ENCODE measurements at places on chromosomes 11 and 22.

DNA sequence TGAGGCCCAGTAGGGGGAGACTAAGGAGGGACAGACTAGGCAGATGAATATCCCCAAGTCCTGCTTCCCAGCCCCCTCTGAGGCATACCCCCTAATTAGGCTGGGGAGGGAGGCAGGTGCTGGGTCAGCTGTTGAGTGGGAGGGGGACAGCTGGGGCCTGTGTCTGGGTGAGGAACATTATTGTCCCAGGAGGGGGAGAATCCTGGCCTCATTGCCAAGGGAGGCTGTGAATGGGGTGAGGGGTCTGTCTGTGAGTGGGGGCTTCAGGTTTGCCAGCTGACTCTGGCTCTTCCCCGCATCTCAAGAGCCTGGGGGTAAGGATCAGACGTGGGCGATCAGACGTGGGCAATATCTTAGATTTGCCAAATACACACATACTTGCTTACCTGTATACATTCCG, 2.1 kb downstream of the INPPL1 start:
- no peak for DNase-seq

DNA sequence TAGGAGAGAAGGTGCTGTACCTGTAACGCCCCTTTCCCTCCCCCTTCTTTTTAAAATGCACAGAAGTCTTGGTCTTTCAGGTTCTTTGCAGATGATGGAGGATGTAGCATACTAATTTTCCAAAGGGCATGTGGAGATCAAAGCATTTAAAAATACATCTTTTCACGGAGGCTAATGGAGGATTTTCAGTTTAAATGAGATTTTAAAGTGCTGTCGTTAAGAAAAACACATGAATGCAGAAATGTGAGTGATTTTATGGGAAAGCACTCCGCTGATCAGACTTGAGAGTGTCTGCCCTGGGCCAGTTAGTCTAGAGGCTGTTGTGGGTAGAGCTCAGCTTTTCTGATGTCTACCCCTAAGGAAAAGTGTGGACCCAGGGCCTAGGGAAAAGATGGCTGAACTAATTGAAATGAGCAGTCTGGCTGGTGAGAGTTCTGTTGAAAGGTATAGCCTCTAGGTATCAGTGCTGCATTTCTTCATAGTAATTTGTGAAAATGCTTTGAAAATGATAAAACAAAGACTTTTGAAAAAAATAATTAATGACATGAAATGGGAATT, 2.5 kb downstream of the AMOTL1 start:
- no peak for DNase-seq

DNA sequence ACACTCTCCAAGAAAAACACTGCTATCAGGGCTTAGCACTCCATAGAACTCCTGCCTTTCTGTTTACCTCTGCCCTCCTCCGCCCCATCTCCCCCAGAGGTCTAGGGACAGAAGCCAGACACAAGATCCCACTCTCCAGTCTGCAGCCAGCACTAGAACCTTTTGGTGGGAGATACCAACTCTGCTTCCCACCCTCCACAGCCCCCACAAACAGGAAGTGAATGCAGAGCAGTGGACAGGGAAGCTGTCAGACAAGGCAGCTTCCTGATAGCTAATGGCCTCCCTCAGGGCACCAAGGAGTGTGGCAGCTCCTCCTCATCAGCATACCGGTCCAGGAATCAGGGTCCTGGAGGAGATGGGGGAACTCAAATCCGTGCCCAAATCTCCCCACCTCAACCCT, 5.1 kb downstream of the SCN4B start:
- no peak for DNase-seq

DNA sequence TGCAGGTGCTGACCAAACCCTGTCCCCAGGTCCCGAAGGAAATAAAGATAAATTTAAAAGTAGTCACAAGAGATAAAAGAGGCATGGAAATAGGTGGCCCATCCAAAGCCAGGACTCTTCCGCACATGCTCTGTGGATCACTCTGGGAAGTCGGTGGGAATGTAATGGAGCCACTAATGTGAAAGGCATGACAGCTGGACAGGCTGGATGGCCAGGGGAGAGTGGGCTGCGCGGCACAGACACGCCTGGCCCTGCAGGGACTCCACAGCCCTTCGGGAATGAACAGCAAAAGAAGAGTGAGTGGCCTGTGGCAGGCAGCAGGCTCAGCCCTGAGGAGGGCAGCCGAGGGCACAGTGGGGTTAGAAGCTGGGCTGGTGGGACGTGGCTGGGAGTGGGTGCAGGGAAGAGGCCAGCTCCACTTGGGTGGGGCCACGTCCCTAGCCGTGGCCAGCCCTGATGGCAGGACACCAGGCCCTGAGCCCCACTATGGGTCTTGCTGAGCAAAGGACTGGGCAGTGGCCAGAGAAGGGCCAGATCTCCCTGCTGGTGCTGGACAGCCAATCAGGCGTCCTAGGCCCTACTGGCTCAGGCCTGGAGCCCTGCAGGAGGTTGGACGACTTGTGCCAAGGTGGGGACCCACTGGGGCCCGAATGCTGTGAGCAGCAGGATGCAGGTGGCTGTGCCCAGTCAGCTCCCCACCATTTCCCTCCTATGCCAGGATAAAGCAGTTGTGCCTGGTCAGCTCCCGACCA, 31.3 kb upstream of the GNB1L start:
- no peak for DNase-seq

- DNase-seq: no peak
These were observed 27.7 kb upstream of the SHANK2 start for GRCh38 chr11:71279916-71280645.

Data from HFF-Myc (cell line).